Keratinocyte (primary cell): ENCODE measurements at places on chromosomes 16 and 17.
A peak's percentile ranks its signal among the peaks of the same experiment; 100 is the strongest.

GRCh38 chr17:81456091-81456490 is 56.5 kb downstream of the ACTG1 start:
- DNase-seq = no peak

GRCh38 chr17:8046306-8046928 is 7.6 kb downstream of the ALOX15B start:
- no peak for DNase-seq

DNA sequence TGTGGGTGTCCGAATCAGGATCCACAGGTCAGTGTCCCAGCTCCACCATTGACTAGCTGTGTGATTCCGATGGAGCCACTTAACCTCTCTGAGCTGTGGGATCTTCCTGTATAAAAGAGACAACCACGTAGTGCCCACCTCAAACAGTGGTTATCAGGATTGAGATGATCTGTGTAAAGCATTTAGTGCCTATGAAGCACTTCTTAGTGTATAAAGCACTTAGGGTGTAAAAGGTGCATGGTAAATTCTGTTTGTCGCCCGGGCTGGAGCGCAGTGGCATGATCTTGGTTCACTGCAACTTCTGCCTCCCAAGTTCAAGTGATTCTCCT is 95.2 kb downstream of the MARF1 start:
- DNase-seq = no peak

DNA sequence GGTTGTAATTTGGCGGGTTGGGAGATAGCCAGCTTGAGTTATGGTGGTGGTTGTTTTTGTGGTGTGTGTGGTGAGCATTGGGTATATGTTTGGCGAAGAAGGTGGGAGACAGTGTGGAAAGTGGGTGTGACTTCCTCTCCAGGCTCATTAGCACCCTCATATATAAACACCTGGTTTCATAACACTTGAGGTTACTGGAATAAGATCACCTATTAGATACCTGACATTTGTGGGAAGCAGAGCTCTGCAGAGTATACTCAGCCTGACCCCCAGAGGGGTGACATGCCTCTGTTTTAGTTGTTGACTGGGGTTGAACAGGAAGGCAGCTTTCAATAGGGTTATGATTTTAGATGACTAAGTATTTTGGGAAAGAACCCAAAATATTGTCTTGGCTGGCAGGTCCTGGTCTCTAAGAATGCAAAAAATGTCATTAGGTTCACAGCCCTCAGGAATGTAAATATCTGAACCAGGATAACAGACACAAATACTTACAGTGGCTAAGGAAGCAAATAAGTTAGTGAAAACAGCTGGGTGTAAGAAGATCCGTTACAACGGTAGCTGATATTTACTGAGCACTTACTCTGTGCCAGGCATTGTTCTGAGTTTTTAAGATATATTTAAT is 18.3 kb upstream of the EFCAB13 start:
- DNase-seq = peak; percentile 63

DNA sequence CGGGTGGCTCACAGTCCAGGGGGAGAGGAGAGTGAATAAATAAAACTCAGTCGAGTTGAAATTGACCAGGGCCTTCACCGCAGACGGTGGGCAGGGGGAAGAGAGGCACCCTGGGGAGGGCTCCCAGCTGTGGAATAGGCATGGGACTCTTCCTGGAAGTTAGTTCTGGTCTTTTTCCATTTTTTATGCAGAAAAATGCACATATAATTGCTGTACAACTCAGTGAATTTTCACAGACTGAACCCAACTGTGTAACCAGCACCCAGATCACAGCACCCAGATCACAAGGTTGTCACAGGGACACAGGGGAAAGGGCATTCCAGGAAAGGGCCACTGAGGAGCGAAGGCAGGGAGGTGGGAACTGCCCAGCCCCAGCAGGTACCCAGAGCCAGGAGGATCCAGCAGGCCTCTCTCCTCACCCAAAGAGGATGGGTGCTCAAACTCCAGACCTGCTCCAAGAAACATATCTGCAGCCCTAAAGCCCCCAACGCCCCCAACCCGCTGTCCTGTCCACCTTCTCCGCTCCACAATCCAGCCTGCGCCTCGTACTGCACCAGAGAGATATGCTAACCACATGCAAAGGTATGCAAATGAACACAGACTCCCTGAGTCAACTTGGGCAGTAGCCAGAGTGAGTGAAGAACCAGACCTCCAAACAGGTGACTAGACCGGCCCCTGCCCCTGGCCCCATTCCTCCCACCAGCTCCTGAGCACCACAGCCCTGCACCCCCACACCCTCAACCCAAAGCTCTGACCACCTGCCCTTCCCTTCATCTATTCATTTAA is 29.1 kb upstream of the EIF1 start:
- DNase-seq = no peak

DNA sequence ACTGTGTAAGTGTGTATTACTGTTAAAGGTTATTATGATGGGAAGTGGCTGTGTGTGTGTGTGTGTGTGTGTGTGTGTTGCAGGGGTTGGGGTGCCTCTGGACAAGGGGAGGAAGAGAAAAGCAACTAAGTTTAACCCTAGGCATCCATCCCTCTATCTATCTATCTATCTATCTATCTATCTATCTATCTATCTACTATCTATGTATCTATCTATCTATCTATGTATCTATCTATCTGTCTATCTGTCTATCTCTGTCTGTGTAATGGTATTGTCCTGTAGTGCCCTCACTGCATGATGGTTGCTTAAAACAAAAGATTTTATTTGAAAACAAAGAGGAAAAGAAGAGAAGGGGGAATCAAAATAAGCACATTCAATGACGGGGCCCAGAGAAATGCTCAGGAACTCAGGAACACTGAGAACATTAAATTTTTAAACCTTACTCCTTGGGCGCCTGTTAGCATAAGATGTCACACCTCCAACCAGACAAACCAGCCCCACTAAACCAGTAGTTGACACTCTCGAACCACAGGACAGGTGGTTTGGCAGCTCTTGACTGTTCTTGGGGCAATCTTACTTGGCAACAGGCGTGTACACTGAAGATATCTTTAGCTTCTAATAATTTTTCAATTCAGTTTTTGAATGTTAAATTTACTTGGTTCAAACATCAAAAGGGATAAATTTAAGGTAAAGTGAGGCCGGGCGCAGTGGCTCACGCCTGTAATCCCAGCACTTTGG is 5.1 kb upstream of the RPL26 start:
- no peak for DNase-seq

DNA sequence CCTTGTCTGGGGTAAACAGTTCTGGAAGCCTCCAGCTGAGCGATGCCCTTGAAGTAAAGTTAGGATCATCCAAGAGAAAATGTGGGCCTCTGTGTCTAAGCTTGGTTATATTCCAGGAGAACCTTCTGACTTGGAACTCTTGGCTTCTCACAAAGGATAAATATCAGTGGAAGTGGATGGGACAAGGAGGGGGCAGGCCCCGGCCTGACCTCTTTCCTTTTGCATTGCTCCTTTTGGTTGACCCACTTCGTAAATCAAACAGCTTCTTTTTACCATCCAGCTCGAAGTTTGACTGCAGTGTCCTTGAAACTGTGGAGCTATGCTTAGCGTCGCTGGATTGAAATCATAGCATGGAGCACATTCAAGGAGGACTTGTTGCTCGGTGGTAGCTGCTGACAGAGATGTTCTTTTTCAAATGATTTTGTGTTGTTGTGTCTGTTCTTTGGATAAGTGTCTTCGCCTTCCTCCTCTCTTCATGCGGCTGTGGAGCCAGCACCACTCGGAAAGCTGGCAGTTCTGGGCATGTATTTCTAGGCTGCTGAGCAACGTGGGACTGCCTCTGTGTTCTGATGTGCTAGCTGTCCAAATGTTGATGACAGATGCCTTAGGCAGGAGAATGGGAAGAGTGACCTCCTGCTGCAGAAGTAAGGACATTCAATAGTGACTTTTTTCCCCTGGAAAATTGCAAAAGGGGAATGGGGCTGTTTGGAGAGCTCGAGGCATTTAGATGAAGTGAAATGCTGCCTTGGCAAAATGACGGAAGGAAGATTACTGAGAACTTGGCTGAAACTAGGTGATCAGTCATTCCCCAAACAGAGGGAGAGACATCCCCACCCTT is 4.5 kb downstream of the MINK1 start:
- DNase-seq = no peak

- peak; percentile 30 for DNase-seq
Measured at GRCh38 chr17:72683506-72684404, 408.7 kb downstream of the SLC39A11 start.
